ENCODE measurements at places on chromosomes 16 and 17. TPM values are rescaled to one million over a fixed set of nuclear protein-coding genes. Genes with fewer than 3 reads are reported as not detected.
A peak's percentile ranks its signal among the peaks of the same experiment; 100 is the strongest.

PTX4 gene
- not detected for total RNA-seq

TEKT3 gene
- 1.1 TPM for total RNA-seq

GALR2 gene
- not detected for total RNA-seq

TMC7 gene
- total RNA-seq, result 3.7 TPM

DNA sequence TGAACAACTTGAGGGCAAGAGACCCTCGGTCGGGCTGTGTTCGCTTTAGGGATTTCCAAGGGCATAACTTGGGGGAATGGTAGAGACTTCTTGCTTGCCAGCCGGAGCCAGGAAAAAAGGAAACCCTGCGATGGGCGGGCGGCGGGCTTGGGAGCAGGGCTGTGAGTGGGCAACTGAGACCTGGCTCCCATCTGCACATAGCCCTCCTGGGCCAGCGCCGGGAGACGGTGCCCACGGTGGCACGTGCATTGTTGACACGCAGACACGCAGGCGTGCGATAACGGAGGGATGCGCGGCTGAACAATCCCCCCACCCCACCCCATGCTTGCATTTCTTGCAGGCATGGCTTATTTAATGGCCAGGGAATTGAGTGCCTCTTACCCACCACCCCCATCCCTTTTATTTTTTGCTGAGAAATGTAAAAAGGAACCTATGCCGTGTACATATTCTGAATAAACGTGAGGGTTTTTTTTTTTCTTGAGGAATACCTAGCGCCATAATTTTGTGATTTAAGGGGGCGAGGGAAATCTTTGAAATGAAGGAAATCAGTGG lies 17.1 kb upstream of the ZFHX3 start:
- no peak for DNase-seq

DNA sequence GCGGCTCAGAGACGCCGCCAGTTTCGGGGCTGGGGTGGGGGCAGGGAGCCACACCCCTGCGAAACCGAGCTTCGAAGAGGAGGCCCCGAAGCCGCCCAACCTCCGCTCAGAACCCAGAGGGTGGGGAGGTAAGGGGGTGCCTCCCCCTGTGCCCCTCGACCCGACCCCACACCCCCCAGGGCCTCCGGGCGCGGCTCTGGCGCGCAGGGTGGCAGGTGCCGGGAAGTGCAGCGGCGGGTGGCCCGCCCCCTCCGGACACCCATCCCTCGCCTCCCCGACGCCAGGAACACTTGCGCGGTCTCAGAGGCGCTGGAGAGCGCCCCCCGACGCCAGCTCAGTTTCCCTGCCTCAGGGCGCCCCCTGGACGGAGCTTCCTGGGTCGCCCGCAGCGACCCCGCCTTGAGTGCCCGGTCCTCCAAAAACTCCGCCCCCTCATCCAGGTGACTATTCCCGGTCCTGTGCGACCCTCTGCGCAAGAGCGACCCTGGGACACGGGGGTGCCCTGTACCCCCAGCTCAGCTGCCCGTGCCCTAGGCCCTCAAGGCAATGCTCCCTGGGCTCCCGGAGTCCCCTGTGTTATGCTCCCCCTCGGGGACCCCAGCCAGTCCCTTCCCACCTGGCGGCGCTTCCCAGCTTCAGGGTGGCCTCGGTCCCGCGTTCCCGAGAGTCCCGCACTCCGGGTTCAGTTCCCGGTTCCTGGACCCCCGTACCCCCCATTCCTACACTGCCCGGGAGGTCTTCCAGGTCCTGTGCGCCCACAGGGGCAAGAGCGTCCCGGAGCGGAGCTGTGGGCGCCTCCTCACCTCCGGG lies 562 bp downstream of the PPL start:
- no peak for DNase-seq

GRCh38 chr17:40158438-40159013 lies 18.2 kb downstream of the CASC3 start:
- no peak for DNase-seq

GRCh38 chr17:80516171-80516932 lies 28.3 kb upstream of the RPTOR start:
- DNase-seq, result no peak

- no peak for DNase-seq
Measured at GRCh38 chr17:75338335-75338734, 49.1 kb upstream of the SLC25A19 start.

- DNase-seq, result no peak
Measured at GRCh38 chr16:88764913-88765349, 20.1 kb downstream of the PIEZO1 start.

GRCh38 chr16:22912654-22913053 lies 98.7 kb downstream of the HS3ST2 start:
- DNase-seq, result no peak

DNA sequence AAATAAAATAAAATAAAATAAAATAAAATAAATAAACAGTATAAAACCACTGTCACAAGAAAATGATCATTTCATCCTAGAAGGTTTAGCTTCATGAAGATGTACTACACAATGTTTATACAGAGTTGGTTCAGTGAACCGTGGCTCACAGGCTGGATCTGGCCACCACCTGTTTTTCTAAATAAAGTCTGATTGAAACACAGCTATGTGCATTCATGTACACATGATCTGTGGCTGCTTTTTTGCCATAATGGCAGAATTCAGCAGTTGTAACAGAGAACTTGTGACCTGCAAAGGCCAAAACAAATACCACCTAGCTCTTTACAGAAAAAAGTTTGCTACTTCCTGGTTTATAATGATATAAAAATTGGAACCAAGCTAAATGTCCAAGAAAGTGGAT lies 12.6 kb upstream of the RPRML start:
- no peak for DNase-seq

- no peak for DNase-seq
Measured at GRCh38 chr17:80397034-80397387, 18.0 kb upstream of the ENDOV start.

DNA sequence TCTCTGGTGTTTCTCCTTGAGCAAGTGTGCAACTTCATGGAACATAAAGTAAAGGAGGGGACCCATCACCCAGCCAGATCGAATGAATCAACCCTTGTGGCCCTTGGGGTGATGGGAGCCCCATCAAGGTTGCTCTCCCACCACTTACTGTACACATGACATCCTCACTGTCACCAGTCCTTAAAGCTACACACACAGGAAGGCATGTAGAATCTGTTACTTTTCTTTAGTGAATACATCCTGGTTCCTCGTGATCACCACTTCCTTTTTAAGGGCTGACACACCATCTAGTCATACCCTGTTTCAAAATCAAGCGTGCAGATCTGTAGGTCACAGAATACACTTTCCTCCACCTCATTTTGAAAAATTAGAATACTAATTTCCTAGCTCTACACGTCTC lies 22.6 kb upstream of the MPHOSPH6 start:
- DNase-seq, result no peak

GRCh38 chr17:77471984-77472461 lies 331.3 kb downstream of the SEC14L1 start:
- peak; percentile 88 for DNase-seq

GRCh38 chr16:73796241-73796640 lies 500.4 kb upstream of the PSMD7 start:
- no peak for DNase-seq

DNA sequence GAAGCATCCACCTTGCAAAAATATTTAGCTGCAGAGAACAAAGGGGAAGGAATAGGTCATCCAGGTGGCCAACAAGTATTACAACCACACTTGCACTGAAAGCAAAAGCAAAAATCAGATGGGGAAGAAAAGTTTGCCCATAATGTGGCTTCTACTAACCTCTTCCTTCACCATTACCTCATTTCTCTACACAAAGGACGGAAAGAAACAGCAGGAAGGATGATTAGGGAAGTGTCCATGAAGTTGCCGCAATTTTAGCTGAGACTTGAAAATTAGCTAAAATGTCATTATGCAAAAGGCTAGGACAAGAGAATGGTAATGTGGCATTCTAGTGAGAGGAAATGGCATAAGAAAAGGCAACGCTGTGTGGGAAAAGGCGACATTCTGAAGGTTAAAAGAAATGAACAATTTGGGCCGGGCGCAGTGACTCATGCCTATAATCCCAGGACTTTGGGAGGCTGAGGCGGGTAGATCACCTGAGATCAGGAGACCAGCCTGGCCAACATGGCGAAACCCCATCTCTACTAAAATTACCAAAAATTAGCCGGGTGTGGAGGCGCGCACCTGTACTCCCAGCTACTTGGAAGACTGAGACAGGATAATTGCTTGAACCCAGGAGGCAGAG lies 13.7 kb downstream of the KANSL1 start:
- no peak for DNase-seq

DNA sequence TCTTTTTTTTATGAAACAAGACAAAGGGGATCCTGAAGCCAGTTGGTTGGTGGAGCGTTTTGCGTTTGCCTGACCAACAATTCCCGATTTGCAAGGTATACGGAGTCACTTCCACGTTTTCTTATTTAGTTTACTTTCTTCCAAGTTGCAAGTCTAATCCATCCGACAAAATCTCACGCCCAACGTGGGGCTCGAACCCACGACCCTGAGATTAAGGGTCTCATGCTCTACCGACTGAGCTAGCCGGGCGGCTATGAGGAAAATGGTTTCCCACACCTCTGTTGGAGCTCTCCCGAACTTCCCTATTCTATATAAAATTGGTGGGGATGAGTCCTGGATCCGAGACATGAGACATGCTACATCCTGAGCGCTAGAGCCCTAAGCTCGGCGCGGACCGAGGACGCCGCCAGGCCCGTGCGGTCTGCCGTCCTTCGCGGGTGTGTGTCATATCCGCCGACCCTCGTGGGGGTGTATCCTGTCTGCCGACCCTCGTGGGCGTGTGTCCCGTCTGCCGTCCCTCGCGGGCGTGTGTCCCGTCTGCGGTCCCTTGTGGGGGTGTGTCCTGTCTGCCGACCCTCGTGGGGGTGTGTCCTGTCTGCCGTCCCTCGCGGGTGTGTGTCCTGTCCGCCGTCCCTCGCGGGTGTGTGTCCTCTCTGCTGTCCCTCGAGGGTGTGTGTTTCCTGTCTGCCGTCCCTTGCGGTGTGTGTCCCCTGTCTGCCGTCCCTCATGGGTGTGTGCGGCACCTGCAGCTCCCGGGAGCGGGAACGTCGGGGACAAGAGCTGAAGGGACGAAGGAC lies 22.6 kb downstream of the ZNF213 start:
- peak; percentile 76 for DNase-seq
